ENCODE measurements at places on chromosomes 13 and 19. TPM values are rescaled to one million over a fixed set of nuclear protein-coding genes. Genes with fewer than 3 reads are reported as not detected.

LGALS14 gene
- total RNA-seq: not detected

CNN1 gene
- 2.0 TPM for total RNA-seq

ZNF491 gene
- total RNA-seq: 1.5 TPM

MBD3L2 gene
- total RNA-seq: not detected

KIR3DL2 gene
- not detected for total RNA-seq

LRRC63 gene
- not detected for total RNA-seq

LGALS4 gene
- total RNA-seq: not detected

LIM2 gene
- total RNA-seq: not detected

DZIP1 gene
- total RNA-seq: 18.1 TPM

FXYD5 gene
- 16.2 TPM for total RNA-seq

SIGLEC11 gene
- total RNA-seq: not detected

Data from epithelial cell of umbilical artery (primary cell).